Renal pelvis (tissue), 12 donors: ENCODE measurements at places on chromosomes 2 and 18. TPM values are rescaled to one million over a fixed set of nuclear protein-coding genes. Genes with fewer than 3 reads are reported as not detected.

- DNase-seq, result no peak
Observed at GRCh38 chr18:75790796-75791195, 363.3 kb upstream of the SMIM21 start.

DNA sequence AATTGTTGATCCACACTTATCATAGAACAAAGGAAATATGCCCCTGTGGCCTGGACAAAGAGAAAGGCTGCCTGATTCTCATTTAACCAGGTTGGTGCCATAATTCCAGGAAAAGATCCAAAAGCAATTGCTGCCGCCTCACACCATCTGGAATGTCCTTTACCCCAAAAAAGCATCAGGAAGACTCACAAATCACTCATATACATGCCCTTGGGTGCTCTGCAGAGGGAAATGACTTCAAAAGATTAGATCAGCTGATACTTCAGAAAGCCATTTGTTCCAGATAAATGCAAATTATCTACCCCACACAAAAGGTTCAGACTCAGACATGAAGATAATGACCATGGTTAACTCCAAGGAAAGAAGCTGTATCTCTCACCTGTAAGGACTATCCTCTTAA is 285.8 kb downstream of the C1D start:
- no peak for DNase-seq

The IL18RAP gene
- polyA plus RNA-seq, result 0.17 TPM

GRCh38 chr2:155035308-155035707 is 336.8 kb downstream of the KCNJ3 start:
- DNase-seq, result no peak

DNA sequence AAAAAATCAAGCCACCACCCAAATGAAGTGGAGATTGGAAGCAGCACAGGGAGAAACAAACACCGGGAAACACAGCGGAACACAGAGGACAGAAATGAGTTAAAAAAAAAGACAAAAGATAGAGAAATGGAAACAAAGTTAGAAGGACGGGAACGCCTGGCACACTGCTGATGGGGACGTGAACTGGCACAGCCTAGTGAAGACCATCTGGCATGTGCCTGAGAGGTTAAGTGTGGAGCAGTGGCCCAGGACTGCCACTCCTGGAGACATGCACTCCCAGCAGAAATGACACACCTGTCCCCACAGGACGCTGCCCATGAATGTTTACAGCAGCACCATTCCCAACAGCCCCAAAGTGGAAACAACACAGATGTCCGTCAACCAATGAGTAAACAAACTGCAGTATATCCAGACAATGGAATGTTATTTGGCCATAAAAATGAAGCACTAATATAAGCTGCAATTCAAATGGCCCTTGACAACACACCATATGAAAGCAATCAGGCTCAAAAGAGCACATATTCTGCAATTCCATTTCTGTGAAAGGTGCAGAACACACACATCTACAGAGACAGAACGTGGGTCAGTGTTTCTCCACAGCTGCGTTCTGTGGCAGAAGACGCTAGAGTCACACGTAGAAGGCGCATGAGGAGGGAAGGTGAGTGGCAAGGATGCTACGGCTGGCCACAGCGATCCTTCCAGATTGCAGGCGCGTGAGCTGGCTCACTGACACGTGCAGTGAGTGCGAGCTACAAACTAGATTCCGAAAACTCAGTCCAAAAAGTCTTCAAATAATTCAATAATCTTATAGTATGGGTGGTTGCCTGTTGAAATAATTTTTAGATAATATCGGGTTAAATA is 24.6 kb downstream of the THAP4 start:
- peak; percentile 46 for DNase-seq

- DNase-seq, result no peak
Observed at GRCh38 chr18:55650363-55650870, 62.4 kb upstream of the TCF4 start.

- DNase-seq, result no peak
Observed at GRCh38 chr2:27085673-27086089, 891 bp upstream of the KHK start.

DNA sequence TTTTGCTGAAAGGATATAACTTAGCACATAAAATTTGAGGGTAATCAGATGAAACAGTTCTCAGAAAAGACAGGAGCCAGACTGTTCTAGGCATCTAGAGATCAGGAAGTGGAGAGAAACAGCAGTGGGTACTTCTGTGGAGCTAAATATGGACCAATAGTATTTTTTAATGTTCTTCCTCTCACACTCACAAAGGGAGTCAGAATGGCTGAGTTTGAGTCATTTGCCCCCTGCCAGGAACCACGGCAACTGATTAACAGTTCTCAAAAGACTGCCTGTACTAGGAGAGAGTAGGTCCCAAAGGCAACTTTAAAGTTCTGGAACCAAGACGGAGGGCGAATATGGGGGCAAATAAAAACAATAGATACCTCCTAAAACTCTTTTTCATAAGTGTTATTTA is 107.5 kb downstream of the GULP1 start:
- DNase-seq, result no peak

The FAM228B gene
- polyA plus RNA-seq, result 20.7 TPM

DNA sequence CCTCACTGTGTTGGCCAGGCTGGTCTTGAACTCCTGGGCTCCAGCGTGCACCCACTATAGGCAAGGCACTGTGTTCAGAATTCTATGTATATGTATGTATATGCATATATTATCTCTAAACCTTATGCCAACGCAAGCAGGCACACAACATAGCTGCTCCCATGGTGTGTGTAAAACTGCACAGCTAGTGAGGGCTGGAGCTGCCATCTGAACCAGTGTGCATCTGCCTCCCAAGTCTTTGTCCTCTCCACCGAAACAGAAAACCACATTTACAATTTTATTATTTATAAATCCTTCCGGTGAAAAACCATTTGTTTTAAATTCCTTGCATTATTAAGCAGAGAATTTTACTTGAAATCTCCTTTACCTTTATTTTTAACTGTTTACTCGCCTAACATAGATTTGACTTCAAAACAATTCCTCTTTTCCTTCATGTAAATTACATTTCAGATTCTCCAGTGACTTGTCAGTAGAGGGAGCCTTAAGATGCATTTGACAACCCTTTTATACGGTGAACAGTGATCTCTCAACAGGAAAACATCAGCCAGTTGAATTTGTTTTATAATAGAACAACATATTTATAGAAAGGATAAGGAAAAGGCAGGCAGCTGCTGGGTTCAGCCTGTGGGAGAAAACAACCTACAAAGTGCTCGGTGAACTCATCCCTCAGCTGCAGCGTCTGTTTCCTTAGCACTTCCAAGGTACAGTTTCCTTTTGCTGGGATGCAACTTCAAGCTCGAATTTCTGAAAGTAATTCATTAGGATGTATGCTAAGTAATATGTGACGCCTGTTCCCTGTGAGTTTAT is 101.2 kb downstream of the MYT1L start:
- DNase-seq, result peak; percentile 2

- no peak for DNase-seq
Observed at GRCh38 chr2:186610785-186611184, 20.9 kb downstream of the ITGAV start.

The CRYGC gene
- polyA plus RNA-seq, result not detected

The OSBPL6 gene
- polyA plus RNA-seq, result 6.0 TPM

DNA sequence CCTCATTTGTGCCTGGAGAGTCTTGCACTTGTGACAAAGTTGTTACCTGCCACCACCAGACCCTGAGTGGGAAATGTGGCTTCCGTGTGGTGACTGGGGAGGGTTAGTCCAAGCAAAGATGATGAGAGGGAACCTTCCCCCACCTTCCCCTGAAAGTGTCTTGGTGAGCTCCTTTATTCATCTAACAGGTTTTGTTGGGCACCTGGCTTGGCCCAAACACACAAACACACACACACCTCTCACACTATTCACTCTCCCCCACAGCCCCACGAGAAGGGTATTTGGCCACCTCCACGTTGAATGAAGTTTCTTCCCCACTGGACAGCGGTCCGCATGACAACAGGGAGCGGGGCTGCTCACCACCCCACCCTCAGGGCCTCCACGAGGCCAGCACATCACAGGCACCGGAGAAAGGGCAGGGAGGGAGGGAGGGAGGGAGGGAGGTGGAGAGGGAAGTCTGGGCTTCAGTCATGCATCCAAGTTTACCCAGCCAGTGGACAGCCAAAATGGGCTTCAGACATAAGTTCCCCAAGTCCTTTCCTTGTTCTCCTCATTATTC is 1.4 kb downstream of the CIB4 start:
- no peak for DNase-seq

DNA sequence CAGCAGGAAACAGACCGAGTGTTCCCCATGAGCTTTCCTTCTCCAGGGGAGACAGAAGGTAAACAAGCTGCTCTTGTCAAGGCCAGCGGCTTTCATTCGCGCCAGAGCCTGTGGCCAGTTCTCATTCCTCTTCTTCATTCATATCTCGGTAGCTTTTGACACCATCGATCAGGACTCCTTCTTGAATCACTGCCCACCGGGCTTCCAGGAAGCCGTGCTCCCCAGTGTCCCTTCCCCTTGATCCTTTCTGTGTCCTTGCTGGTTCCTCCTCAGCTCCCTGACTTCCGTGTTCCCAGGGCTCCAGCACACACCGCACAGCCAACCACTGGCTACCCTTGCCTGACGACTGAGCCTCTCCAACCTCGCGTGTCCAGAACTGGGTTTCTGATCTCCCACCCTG is 14.1 kb downstream of the SLC66A3 start:
- DNase-seq, result no peak

- DNase-seq, result no peak
Observed at GRCh38 chr2:146837857-146838256, 1007.0 kb upstream of the ACVR2A start.

The TEKT4 gene
- 0.36 TPM for polyA plus RNA-seq

GRCh38 chr2:195486987-195487644 is 169.9 kb upstream of the SLC39A10 start:
- no peak for DNase-seq

DNA sequence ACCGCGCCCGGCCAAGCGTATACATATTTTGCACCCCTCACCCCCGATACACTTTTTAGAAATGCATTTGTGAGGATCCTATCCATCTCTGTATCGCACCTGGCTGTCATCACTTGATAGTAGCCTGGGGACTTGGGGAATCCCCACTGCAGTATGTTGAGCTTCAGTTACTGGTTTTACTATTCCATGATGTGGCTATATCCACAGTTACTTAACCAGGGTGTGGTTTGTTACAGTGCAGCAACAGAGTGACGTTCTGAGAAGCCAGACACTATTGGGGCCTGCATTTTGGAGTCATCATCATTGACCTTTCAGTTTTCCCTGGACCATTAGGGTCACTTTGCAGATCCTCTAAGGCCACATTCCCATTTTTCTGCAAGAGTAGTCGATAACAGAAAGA is 212.7 kb downstream of the AGAP1 start:
- no peak for DNase-seq

DNA sequence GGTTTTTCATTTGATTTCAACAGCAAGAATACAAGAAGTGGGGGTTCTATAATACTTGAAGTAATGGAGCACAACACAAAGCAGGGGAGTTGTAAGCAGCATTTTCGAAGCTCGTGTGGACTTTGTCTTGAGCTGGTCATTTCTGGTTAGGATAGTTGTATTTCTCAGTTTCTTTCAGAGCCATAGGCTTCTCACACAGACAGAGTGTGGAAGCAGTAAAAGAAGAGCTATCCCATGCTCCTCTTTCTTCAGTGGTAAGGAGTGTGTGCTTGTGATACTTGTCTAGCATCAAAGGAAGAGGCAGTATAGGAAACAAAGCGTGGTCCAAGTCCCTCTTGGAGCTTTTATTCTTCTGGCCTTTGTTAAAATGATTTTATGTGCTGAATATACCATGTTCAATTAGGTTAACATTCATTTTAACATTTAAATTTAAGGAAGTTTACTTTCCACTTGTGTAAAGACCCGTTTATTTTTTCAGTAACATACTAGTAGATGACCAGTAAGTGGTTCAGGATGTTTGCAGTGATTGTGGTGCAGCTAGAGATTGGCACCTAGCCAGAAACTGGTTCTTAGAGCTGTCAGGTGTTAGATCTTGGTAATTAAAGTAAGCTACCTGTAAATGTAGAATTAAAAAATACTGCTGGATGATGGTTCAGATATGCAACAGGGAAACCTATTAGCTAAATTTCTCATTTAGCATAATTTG is 14.6 kb downstream of the CCNYL1 start:
- no peak for DNase-seq

- no peak for DNase-seq
Observed at GRCh38 chr2:218755567-218756404, 26.2 kb upstream of the CYP27A1 start.

DNA sequence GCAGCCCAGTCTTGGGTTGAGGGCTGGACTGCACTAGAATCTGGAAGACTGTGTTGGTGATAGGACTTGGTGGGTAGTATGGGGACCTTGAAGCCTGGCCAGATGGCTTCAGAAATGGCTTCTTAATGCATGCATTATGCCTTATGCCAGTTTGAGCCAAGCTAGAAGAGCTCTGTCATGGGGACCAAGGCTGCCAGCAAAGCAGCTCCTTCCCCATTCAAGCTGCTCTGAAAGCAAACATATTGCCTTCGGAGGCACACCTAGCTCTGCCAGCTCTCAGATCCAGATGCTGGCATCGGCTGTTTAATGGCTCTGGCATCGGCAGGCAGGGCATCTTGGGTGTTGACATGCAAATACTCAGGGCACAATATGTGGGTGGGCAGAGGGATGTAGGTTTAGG is 59.0 kb upstream of the IGFBP5 start:
- DNase-seq, result no peak

DNA sequence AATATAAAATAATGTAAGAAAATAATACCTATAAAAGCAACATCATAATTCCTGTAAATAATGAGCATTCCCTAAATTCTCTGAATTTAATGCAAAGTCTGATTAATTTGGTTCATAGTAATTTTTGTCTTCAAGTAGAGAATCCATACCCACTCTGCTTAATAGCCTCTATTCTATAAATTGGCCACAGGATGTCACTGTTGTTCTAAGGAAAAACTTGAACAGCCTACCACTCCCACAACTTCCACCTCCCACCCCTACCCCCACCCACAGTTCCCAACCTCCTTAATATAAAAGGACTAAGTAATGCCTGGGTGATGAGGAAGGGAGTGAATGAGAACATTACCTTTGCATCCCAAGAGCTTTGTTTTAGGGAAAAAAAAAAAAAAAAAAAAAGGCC is 27.2 kb upstream of the BBS5 start:
- DNase-seq, result no peak

The CLEC4F gene
- polyA plus RNA-seq, result 0.06 TPM

DNA sequence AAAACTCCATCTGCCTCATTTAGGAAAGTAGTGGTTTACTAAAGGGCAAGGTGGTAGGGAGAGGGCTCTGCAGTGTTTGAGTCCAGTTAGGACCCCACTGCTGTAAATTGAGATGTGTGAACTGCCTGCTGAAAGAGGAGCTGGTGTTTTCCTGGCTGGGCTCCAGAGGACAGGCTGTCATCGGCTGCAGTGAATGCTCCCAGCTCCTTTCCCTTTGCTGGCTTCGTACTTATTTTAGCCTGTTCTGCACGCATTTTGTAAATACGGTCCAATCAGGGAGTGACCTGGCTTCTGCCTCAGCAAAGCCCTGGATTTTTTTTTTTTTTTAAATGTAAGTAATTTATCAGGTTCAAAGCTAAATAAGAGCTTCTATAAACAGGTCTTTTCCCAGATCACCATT is 37.5 kb downstream of the SLC4A3 start:
- DNase-seq, result peak; percentile 76

GRCh38 chr2:240582781-240583180 is 3.8 kb upstream of the CAPN10 start:
- DNase-seq, result no peak
